ENCODE measurements at places on chromosomes 5 and 9.

DNA sequence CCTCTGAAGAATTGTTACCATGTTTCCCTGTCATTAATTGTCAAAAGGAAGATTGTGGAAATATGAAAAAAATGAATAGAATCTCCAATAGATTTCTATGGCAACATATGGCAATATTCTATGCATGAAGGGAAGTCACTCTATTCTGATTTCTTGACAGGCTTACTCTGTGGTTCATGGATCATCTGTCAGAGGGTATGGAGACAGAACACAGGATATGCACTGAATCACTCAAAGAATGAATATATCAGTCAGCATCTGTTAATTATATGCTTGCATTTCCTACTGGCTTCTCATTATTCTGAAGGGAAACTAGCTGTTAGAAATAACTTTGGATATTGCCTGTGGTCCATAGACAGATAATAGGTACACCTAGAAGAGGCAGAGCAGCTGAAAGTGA lies 918.9 kb downstream of the DTWD2 start:
- no peak for DNase-seq

DNA sequence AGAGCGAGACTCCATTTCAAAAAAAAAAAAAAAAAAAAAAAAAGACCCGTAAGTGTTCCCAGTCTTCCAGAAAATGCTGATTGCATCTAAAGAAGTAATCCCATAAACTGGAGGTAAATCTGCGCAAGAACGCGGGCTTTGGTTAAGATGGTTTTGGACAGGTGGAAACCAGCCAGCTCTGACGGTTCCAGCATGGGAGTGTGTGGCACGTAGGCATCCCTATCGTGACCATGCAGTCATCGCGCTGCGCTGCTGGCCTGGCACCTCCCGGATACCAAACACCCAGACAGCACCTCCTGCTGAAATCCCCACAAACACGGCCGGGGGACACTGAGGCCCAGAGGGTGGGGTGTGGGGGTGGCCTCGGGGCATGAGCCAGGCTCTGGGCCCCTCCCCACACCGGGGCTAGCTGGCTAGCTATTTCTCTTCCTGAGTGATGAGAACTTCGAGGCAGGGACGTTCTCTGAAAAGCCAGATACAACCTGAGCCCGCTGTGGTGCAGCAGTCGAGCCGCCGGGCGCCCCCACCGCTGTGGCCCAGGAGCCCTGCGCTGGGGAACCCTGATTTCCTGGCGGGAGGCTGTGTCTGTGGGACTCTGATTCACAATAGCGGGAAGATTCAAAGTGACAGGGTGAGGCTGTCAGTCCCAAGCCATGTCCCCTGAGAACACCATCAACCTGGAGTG lies 32.2 kb upstream of the NOTCH1 start:
- no peak for DNase-seq

DNA sequence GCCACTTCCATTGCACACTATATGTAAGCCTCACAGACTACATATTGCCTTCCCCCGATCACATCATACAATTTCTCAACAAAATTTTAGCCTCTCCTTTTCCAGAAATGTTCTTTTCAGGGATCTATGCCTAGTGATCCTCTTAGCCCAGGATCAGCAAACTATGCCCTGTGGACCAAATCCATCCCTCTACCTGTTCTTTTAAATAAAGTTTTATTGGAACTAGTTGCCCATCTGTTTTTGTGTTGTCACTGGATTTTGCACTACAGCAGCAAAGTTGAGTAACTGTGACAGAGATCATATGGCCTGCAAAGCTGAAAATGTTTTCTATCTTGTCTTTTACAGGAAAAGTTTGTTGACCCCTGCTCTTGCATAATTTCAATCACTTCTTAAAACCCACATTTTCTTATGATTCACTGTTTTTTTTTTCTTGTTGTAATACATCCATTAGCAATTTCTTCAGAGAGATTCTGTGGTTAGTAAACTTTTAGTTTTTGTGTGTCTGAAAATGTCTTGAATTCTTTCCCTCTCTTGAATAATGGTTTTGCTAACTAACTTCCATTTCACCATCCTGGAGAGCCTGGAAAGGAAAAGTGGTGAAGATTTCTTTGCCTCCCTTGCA lies 7.1 kb downstream of the TXNDC8 start:
- DNase-seq = no peak

- no peak for DNase-seq
Measured at GRCh38 chr9:14530366-14530765, 162.9 kb downstream of the ZDHHC21 start.

- DNase-seq = no peak
Measured at GRCh38 chr5:82704381-82704780, 372.8 kb downstream of the TMEM167A start.

- no peak for DNase-seq
Measured at GRCh38 chr5:140054086-140054689, 11.1 kb upstream of the NRG2 start.

DNA sequence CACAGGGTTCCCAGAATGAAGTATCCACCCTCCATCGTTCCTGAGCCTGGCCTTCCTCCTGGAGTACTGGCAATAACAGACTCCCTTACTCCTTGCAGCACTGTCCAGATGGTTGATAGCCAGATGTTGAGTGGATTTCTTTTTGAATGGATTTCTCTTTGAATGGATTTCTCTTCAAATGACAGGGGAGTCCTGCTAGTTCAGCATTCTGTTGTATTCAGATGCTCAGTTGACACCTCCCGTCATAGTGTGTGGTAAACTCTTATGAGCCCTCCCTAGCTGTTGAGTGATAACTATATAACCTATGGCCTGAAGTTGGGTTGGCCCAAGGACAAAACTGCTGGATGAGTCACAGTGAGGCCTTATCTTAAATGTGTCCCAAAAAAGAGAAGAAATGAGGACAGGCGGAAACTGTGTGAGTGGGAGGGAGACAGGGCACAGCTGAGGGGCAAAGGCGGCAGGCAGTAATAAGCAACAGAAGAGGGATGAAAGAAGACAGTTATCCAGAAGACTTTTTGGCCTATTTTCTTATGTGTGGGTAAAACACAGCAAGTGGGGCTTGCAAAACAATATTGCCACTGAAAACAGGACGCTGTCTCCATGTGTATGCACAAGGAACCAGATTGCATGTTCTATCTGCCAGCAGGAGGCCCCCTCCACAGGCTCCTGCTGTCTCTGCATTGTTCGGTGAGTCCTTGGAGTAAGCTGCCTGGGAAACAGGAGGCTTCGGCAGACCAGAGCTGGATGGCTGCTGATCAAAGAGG lies 209.5 kb upstream of the S1PR3 start:
- no peak for DNase-seq

DNA sequence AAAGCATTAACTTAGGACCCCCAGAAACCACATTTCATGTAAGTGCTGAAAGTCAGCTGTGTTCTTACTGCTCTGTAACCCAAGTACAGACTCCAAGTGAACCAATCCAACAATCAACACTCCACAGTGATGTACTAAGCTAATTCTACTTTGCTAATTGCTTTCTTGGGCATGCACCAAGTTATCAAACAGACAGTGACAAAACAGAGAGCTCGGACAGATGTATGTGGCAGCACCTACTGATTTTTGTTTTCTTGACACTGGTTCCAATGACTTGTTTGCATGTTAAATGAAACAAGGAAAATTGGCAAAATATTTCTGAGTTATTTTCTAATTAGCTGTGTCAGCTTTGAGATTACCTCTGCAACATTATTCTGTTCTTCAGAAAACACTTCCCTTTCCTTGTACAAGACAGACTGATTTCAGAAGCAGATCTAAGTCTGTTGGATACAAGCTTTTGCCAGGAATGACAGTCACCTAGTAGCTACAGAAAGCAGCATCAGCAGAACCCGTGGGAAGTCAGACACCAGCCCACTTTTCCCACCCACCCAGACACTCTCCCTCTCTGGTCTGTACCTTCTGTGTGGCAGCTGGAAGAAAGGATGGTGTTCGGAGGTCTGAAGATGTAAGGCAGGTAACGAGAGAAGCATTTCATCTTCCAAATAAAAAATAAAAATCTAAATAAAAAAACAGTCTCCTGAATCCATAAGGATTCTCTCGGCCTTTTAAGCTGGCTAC lies 176.7 kb upstream of the PPP2R2B start:
- no peak for DNase-seq

DNA sequence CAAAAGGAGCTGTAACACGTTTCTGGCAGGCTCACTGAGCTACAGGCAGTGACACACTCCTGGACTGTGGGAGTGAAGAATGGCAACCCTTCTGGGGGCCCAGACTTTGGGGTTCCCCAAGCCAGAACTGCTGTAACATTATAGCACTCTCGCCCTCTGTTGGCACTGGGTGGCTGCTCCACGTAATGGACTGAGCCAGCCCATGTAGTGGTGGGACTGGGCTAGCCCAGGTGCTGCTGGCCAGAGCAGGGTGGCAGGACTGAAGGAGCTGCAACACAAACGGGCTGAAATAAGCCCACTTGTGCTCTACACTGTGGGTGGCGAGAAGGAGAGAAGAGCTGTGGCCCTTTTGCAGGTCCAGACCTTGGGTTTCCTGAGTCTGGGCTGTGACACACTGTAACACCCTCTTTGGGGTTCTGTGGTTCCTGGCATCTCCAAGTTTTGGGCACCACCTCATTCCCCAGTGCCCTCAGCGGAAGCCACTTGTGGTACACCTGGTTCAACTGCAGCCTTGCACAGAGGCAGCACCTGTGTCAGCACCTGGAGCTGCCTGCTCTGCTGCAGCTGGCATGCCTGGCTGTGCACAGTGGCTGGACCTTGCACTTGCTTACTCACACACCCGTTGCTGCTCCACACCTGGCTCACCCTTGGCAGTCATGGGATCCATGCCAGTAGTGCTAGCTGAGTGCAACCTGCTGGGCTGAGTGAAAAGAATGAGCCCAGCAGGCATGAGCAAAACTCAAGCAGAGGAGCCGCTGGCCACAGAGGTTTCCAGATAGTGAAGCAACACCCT lies 95.0 kb upstream of the PRR16 start:
- no peak for DNase-seq

- DNase-seq = no peak
Measured at GRCh38 chr5:96997265-96997859, 61.5 kb downstream of the LNPEP start.

DNA sequence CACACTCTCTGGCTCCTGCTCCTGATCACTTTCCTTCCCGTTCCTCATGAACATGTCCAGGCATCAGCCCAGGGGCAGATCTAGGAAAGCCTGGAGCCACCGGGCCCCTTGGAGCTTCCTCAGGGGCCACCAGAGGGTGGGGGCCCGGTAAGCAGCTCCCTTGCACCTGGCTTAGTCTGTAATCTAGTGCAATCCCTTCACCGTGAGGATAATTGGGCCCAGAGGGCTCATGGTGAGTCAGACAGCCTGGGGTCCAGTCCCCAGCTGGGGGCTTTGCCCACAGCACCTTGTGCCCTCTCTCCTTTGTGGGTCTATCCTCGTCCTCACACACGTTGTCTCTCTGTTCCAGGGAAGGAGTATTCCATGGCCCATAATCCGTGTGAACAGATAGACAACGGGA lies 10.4 kb upstream of the ALDH1B1 start:
- DNase-seq = no peak

GRCh38 chr5:177430972-177431316 lies 4.5 kb downstream of the GRK6 start:
- no peak for DNase-seq

- no peak for DNase-seq
Measured at GRCh38 chr9:112489876-112490666, 3.4 kb downstream of the KIAA1958 start.

DNA sequence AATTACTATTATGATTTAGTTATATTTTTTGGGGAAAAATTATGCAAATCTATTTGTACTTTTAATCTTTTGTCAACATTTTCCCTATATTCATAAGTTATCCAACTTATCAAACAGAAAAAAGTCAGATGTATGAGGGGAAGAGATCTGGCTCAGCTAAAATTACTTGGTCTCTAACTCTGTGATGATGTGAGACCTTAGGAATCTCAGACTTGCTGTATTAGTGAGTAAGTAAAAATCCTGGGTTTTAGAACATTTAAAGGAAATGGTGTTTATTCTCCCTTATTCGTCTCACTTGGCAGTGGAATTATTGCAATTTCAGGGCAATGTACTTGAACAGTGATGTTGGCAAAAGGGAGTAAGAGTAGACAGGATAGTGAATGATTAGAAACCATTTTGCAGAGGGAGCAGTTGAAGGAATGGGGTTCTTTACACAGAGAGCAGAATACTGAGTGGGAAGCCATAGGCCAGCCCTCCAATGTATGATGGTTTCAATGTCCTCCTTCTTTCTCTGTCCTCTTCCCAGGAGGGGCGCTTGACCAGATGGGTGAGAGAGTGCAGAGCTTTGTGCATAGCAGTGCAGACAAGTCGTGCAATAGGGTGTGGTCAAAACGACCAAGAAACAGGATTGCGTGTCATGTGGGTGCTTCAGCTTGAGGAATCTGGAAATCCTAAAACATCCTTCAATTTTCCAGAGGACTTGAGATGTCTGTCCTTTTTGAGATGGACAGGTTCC lies 91.7 kb downstream of the TENT4A start:
- DNase-seq = no peak

DNA sequence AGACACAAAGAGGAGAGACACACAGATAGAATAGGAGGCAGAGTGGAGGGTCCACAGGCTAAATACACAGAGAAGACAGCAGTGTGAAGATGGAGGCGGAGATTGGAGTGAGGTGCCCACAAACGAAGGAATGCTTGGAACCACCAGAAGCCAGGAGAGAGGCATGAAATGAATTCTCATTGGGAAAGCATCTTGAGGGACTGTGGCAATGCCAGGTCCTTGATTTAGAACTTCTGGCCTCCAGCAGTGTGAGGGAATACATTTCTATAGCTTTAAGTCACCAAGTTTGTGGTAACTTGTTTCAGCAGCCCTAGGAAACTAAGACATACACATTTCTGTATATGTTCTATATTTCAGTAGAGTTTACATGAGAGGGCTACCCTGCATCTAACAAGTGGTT lies 396.6 kb upstream of the ZNF608 start:
- no peak for DNase-seq

DNA sequence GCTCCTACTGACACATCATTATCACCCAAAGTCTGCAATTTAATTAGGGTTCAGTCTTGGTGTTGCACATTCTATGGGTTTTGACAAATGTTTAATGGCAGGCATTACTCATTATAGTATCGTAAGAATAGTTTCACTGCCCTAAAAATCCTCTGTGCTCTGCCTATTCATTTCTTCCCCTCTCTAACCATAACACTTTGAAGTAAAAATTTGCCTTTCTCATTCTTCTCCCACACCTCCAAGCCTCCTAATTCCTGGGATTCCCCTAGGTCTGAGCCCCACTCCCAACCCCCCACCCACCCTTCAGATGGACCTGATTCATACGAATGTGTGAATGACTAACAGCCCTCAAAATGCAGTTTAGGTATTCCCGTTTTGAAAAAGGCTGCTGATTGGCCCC lies 18.4 kb downstream of the ENC1 start:
- no peak for DNase-seq

GRCh38 chr9:120374239-120374638 lies 205.7 kb downstream of the CDK5RAP2 start:
- DNase-seq = no peak

DNA sequence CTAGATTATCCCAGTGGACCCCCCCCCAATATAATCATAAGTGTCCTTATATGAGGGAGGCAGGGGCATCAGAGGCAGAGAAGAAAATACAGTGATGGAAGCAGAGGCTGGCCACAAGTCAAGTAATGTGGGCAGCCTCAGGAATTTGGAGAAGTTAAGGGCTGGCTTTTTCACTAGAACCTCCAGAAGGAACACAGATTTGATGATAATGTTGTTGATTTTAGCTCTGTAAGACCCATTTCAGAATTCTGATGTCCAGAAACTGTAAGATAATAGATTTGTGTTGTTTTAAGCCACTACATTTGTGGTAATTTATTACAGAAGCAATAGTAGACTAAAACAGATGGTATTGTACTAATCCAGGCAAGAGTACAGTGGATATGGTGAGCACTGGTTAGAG lies 36.3 kb upstream of the LRRTM2 start:
- DNase-seq = no peak

All from NCI-H187 treated with DMSO at 0.1 percent for 48 hours (cell line).